ENCODE measurements at places on chromosomes 2 and 18.

- no peak overlapping the region for H3K4me3 ChIP-seq
- H3K36me3 ChIP-seq, result no peaks in the 10 kb centered on the region
- no peak for DNase-seq
- no peaks in the 10 kb centered on the region for H3K27me3 ChIP-seq
Observed at GRCh38 chr2:229301237-229301636, 30.1 kb upstream of the PID1 start.

- no peak overlapping the region for H3K4me3 ChIP-seq
- no peak overlapping the region for H3K27ac ChIP-seq
- no peaks in the 10 kb centered on the region for H3K27me3 ChIP-seq
- no peaks in the 10 kb centered on the region for H3K36me3 ChIP-seq
- H3K4me1 ChIP-seq, result no peaks in the 10 kb centered on the region
Observed at GRCh38 chr2:75602724-75603342, 42.1 kb upstream of the EVA1A start.

DNA sequence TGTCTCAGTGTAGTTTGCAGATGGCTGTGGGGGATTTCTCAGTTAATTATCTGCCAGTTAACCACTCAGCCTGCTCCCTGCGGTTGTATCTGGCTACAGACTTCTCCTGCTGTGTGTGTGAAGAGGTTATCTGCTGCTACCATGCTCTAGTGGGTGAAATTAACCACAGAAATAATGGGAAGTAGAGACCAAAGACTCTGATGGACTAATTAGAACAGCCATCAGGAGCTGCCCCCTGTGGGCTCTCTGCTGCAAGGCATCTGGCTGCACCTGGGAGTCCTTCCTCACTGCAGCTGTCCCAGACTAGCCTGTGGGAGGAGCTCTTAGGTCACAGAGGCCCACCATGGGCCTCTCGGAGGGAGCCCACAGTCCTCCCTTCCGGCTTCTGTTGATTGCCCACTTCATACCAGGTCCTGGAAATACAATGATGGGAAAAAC lies 66.6 kb downstream of the CTIF start:
- H3K4me1 ChIP-seq, result 0 out of 2 replicates have a peak, but pooled peaks cover 1% of the 10 kb centered on the region
- H3K4me3 ChIP-seq, result no peak overlapping the region
- DNase-seq, result peak; percentile 55
- no peak overlapping the region for H3K27ac ChIP-seq
- no peaks in the 10 kb centered on the region for H3K27me3 ChIP-seq

DNA sequence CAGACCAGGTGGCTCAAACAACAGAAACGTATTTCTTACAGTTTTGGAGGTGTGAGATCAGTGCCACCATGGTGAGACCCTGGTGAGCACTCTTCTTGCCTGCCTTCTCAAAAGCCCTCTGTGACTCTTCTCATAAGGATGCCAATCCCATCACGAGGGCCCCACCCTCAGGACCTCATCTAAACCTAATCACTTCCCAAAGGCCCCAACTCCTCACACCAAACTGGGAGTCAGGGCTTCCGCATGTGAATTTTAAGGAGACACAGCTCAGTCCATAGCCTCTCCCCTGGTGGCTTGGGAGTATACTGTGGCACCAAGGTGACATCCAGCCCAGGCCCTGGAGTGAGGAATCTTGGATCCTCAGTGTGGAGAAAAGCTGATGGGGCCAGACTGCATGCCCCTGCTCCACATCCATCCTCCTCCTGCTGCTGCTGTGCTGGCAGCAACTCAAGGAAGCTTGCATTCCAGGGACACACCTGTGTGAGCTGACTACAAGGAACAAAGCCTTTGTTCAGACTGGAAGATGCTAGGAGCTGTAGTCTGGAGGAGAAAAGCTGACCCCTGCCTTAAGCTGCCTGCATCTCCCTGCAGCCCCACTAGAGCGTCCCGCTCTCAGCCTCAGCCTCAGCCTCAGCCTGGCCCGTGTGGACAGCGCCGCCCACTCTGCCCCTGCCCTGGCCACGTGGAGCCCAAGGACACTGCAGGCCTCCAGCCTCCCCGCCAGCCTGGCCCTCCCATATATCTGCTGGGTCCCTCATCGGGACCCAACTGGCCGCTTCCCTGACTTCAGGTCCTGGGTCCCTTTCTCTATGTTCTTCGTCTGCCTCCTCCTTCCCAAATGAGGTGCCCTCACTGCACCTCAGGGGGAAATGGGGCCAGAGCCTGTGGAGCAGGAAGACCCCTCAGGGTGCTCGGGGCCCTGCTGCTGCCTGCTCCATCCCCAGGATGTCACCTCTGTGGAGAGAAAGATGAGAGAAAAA lies 87.8 kb upstream of the RAB6C start:
- H3K27ac ChIP-seq, result no peak overlapping the region
- no peaks in the 10 kb centered on the region for H3K36me3 ChIP-seq
- no peak for DNase-seq
- H3K27me3 ChIP-seq, result no peaks in the 10 kb centered on the region
- no peak overlapping the region for H3K4me3 ChIP-seq

GRCh38 chr2:107091163-107091864 lies 205.3 kb upstream of the ST6GAL2 start:
- no peaks in the 10 kb centered on the region for H3K27me3 ChIP-seq
- DNase-seq, result no peak
- H3K4me1 ChIP-seq, result no peaks in the 10 kb centered on the region
- H3K36me3 ChIP-seq, result no peaks in the 10 kb centered on the region
- no peak overlapping the region for H3K4me3 ChIP-seq

DNA sequence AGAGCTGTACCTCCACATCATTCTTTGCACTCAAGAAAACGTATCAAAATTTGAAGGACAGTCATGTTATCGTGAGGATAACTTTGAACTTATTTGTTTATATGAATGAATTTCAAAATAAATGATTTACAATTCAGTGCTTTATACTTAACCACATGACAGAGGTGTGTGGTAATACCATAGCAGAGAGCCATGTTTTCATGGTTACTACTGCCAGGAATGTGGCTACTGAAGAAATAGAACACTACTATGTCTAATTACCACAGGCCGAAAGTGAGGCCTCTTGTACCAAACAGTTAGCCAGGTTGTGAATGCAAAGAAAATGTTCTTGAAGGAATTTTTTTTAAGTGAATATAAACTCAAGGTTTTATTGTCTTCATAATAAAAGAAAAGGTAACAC lies 49.2 kb downstream of the AAK1 start:
- no peak overlapping the region for H3K27ac ChIP-seq
- no peaks in the 10 kb centered on the region for H3K27me3 ChIP-seq
- H3K4me3 ChIP-seq, result no peak overlapping the region
- H3K36me3 ChIP-seq, result no peaks in the 10 kb centered on the region

DNA sequence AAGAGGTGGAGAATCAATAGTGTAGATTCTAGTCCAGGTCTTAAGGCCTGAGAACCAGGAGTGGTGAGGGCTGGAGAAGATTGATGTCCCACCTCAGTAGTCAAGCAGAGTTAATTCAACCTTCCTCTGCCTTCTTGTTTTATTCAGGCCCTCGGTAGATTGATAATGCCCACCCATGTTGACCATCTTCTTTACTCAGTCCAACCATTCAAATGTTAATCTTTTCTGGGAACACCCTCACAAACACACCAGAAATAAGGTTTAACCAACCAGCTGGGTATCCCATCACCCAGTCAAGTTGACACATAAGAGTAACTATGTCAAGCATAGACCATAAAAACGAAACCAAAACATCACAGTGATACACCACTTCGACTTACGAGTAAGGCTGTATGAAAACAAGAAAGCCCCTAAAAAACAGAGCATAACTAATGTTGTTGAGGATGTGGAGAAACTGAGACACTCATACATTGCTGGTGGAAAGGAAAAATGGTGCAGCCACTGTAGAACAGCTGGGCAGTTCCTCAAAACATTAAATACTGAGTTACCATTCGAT lies 57.5 kb downstream of the SLC35F5 start:
- H3K27me3 ChIP-seq, result no peaks in the 10 kb centered on the region
- no peak overlapping the region for H3K27ac ChIP-seq
- no peak for DNase-seq
- no peaks in the 10 kb centered on the region for H3K4me1 ChIP-seq
- no peak overlapping the region for H3K4me3 ChIP-seq

GRCh38 chr2:98615481-98615880 lies 7.1 kb downstream of the UNC50 start:
- H3K4me3 ChIP-seq, result no peak overlapping the region
- H3K4me1 ChIP-seq, result no peaks in the 10 kb centered on the region
- H3K27ac ChIP-seq, result no peak overlapping the region
- H3K36me3 ChIP-seq, result peaks cover 6% of the 10 kb centered on the region

GRCh38 chr2:111235192-111236015 lies 114.7 kb downstream of the BCL2L11 start:
- H3K36me3 ChIP-seq, result no peaks in the 10 kb centered on the region
- no peaks in the 10 kb centered on the region for H3K4me1 ChIP-seq
- DNase-seq, result no peak
- no peak overlapping the region for H3K4me3 ChIP-seq
- H3K27me3 ChIP-seq, result no peaks in the 10 kb centered on the region

DNA sequence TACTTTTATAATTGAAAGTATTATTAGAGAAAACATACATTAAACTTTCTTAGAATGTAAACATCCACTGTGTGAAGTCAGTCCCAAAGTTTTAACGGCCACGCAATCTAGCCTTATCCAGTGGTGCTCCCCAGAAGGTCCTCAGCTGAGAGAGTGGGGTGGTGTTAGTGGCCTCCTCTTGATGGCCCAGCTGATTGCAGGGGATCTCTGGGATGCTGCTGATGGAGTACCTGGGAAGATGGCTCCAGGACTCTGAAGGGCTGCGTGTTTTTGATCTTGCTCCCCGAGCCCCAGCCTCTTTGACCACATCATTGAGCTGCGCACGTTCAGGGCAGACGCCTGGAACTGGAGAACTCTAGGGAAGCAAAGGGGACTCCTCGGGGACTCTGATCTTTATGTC lies 181.4 kb downstream of the FAM210A start:
- H3K36me3 ChIP-seq, result no peaks in the 10 kb centered on the region
- no peaks in the 10 kb centered on the region for H3K27me3 ChIP-seq
- no peak for DNase-seq

DNA sequence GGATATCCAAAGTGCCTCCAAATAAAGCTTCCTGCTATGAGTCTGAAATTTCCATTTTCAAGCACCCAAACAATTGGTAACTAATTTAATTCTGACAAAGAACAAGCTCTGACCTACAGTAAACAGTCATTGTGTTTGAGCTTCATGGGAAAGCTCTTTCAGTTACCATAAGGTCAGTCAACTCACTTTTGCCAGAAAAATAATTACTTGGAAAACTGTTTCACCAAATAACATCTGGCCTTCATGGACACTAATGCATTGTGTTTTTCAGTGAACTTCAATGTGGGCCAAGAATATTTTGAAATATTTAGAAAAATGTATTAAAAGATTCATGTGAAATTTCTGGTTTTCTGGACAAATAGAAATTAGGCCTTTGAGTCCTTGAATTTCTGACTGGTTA lies 369.9 kb downstream of the GALR1 start:
- H3K4me3 ChIP-seq, result no peak overlapping the region
- H3K4me1 ChIP-seq, result no peaks in the 10 kb centered on the region
- no peak for DNase-seq
- H3K27ac ChIP-seq, result no peak overlapping the region
- H3K27me3 ChIP-seq, result no peaks in the 10 kb centered on the region

DNA sequence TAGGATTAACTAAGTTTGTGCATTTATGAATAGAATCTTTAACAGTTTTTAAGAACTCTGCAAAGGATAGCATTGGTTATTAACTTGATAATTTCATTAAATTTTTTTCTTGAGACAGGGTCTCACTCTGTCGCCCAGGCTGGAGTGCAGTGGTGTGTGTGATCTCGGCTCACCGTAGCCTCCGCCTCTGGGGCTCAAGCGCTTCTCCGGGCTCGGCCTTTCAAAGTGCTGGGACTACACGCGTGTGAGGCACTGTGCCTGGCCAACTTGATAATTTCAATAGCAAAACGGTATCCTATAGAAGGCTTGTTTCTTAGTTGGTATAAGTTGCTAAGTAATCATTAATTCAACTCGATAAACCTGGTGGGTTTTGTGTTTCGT lies 38.0 kb downstream of the ADNP2 start:
- DNase-seq, result no peak
- H3K4me3 ChIP-seq, result peak overlapping the region; percentile 6
- H3K4me1 ChIP-seq, result no peaks in the 10 kb centered on the region
- no peaks in the 10 kb centered on the region for H3K27me3 ChIP-seq

DNA sequence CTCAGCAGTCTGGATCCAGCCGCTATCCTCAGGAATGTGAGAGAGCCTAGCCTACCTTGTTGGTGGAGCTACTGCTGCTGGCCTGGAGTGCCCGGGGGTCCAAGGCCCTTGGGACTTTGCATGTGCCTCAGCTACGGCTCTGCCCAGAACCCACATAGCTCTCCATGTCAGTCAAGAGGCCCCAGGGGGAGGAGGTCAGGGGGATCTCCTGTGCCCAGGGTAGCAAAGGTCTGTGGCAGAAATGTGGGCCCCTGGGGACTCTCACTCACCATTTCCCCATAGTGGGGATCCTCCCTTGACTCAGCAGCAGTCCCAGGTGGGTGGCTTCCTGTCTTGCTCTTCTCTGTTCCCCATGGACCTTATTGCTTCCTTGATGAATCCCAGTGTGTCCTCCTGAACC lies 342.7 kb upstream of the CHAC2 start:
- no peaks in the 10 kb centered on the region for H3K36me3 ChIP-seq
- no peak for DNase-seq
- no peak overlapping the region for H3K27ac ChIP-seq
- H3K4me3 ChIP-seq, result no peak overlapping the region
- H3K27me3 ChIP-seq, result no peaks in the 10 kb centered on the region

- H3K27me3 ChIP-seq, result no peaks in the 10 kb centered on the region
- H3K4me3 ChIP-seq, result no peak overlapping the region
Observed at GRCh38 chr2:216519154-216519762, 20.6 kb downstream of the RPL37A start.

GRCh38 chr2:85787282-85787980 lies 33.6 kb downstream of the ATOH8 start:
- H3K36me3 ChIP-seq, result no peaks in the 10 kb centered on the region
- H3K4me3 ChIP-seq, result no peak overlapping the region
- no peaks in the 10 kb centered on the region for H3K27me3 ChIP-seq
- H3K4me1 ChIP-seq, result peaks cover 2% of the 10 kb centered on the region

DNA sequence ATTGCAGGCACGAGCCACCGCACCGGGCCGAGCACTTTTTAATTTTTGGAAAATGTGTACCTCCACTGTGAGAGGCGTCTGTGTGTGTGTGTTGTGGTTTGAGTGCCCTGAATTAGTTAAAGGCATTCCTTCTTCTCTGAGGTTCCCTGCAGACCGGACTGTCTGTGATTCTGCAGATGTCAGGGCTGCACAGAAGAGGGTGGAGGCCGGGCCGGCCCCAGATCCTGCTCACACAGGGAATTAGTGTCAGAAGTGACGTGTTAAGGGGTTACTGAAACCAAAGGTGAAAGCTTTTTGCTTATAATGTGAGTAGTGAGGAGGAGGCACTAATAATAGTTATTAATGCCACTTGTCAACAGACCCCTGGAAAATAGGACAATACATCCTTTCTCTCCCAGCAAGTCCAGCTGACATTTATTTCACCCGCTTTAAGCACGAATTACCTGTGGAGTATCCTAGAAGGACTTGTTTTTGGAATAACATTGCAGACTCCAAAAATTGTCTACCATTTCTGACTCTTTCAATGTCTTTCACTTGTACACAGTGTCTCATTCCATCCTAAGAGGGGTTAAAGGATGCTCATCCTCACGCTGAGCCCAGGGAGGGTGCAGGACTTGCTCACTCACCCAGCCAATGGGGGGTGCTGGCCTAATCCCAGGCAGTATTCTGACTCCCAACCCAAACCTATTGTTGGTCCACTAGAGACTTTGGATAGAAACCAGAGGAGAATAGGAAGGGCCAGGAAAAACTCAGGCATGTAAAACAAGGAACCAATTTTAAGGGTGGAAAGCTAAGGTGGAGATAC lies 16.2 kb downstream of the ARHGAP25 start:
- H3K27me3 ChIP-seq, result no peaks in the 10 kb centered on the region
- H3K4me3 ChIP-seq, result no peak overlapping the region
- no peaks in the 10 kb centered on the region for H3K4me1 ChIP-seq
- no peak overlapping the region for H3K27ac ChIP-seq
- DNase-seq, result no peak
- H3K36me3 ChIP-seq, result no peaks in the 10 kb centered on the region

Measured in iPS DF 6.9 (cell line).